ENCODE measurements at places on chromosomes 2 and 18. TPM values are rescaled to one million over a fixed set of nuclear protein-coding genes. Genes with fewer than 3 reads are reported as not detected.

DNA sequence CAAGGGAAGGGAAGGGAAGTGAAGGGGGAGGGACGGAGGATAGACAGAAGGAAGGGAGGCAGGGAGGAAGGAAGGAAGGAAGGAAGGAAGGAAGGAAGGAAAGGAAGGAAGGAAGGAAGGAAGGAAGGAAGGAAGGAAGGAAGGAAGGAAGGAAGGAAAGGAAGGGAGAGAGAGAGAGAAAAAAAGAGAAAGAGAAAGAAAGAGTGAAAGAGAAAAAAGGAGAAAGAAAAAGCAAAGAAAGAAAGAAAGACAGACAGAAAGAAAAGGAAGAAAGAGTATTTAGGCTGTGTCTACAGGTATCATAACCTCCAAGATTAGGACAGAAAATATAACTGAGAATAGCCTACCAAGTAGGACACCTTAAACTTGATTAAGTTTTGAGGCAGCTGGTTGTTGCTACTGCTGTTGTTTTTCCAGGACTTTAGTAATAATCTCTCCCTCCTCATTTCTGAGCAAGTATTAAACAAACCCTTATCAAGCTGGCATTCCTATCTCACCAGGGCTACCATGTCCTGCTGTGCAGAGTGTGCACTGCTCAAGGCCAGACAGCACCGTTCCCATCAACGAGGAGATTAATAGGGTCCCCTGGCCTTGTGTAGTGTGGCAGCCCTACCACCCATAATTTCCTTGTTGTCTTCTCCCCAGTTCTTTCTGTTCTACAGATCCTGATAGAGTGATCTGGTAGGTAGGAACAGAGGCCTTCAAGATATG, 90.5 kb upstream of the FHL2 start:
- no peak for DNase-seq

DNA sequence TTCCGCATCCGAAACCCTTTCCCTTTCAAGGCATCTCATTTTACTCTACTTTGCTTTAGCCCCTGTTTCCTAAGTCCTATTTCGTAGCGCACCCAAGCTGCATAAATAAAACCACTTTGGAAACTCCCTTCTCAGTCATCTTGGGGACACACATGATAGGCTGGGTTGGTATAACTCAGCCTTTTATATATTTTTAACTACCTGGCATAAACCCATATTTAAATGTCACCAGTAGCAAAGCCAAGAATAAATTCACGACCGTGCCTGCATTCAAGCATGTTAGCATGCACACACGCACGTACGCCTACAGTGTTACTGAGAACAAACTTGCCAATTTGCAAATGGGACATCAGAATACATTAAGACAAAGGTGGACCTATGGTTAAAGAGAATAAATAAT, 564.7 kb upstream of the PIK3C3 start:
- peak; percentile 68 for DNase-seq

The CIB4 gene
- total RNA-seq, result not detected

The SPP2 gene
- not detected for total RNA-seq

DNA sequence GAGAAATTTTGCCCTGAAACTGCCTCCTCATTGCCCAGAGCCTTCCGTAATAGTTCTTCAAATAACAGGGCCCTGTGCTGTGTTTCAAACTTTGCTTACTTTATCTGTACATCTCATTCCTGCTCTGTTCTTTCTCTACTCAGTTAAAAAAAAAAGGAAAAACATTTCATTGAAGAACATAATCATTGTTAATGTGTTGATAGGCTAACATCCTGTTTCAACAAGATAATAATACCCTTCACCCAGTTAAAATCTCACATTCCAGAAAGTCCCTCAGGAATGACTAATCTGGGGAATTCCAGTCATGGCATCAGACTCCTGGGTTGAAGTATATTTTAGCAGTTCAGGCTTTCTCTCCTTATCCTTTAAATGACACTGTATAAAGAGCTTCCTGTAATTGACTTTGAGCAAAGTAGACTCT, 45.6 kb upstream of the ITGAV start:
- no peak for DNase-seq

- DNase-seq, result no peak
Measured at GRCh38 chr2:215423234-215423633, 12.6 kb downstream of the FN1 start.

DNA sequence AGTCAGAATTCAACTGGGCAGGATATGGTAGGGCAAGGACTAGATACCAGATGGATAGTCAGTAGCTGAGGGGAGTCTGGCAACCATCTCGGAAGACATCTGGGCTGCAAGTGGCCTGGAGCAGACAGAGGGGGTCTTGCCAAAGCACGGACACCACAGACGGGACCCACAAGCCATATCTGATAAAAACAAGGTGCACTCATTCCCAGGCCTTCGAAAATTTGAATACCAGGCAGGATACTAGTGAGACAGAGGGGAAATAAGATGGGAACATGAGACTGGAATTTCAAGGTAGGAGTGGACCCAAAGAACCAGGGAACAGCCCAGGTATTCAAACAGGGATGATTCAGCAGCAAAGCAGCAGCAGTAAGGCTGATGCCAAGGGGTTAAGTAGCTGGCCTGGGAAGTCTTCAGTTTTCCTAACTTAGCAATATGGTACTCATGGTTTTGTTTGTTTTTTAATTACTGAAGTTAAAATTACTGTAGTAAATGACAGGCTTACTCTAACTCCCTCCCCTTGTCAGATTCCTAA, 144.9 kb upstream of the NCKAP5 start:
- DNase-seq, result no peak

DNA sequence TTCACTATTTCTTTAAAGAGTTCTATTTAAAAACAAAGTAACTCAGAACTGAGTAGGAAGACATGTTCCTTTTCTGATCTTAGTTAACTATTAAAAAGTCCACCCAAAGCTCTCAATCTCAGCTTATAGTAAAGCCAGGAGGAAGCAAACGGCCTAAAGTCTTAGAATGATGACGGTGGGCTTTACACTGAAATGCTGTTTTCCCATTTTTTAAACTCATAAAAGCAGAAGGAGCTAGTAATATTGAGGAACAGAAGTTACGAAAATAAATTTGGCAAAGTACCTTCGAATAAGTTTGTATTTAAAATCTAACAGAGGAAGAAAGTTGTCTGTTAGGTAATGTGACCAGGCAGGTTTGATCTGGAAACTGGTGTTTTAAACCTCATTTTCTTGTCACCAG, 111.1 kb downstream of the ZNF532 start:
- DNase-seq, result no peak

- DNase-seq, result no peak
Measured at GRCh38 chr18:46290440-46291020, 186.3 kb downstream of the HAUS1 start.

The LRRC30 gene
- not detected for total RNA-seq

DNA sequence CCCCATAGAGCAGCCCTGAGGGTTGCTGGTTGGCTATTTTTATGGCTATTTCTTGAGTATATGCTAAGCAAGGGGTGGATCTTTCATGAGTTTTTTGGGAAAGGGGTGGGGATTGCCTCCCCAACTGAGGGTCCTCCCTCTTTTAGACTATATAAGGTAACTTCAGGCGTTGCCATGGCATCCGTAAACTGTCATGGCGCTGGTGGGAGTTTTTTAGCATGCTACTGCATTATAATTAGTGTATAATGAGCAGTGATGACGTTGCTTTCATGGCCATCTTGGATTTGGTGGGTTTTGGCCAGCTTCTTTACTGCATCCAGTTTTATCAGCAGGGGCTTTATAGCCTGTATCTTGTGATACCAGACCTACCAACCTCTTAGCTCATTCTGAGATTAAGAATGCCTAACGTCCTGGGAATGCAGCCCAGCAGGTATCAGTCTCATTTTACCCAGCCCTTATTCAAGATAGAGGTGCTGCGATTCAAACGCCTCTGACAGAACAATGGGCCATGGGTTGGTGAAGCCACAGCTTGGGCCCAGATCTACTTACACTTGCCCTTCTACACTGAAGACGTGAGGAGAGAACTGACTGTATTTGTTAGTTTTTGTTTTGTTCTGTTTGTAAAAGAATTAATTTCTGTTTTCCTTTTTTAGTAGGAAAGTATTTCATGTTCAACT, 53.8 kb upstream of the TMEM163 start:
- no peak for DNase-seq

DNA sequence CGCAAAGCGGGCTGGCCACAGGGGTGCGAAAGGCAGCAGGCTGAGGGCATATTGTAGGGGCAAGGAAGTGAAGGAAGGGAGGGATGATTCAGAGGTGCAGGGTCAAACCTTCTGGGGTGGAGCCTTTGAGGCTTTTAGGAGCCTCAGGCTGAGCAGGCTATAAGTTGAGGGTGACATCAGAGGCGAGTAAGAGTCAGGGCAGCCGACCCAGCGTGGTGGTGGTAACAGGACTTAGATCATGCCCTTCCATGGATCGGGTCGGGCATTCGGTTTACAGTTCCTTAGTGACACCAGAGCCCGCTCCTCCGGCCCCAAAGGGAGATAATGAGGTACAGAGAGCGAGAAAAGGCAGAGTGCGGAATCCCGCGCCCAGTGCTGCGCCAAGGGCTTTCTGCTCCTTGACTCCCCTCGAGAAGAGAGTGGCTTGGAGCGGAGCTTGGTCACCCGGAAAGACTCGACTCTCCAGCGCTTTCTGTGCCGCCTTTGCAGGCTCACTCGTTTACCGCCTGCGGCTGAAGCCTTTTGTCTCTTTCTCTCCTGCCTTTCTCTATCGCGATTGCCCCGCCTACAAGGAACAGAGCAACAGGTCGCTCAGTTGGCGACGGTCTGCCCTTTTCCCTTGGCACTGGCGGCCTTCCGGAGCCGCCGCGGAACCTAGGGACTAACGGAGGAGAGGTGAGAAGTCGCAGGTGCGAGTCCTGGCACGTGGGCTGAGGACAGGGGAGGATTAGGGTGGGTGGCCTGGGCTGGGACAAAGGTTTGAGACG, 720 bp downstream of the LBX2 start:
- no peak for DNase-seq

- DNase-seq, result no peak
Measured at GRCh38 chr2:137255990-137256389, 490.6 kb downstream of the THSD7B start.

DNA sequence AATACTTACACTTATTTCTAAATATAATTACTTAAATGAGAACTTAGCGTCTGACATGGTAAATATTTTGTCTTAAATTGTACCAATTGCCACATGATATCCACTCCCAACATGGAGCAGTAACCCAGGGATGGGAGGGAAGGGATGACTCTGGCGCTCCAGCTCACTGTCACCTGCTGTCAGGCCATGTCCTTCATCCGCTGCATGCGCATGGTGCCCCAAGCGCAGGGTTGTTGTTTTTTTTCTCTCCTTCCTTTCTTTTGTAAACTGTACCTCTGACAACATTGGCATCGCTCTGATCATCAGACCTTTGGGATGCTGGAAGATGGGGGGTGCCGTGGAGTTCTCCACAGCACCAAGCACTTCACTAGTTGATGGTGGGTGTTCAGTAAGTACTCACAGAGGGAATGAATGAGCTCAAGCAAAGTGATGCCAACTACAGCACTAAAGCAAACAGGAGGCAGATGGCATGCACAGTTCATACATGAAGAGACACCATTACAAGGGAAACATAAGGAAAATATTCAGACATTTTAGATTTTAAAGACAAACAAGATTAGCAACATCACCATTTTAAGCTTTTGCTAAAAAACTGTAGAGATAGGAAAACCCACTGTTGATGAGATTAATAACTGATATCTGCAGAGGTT, 247.8 kb downstream of the GBX2 start:
- no peak for DNase-seq

GRCh38 chr2:138722316-138722715, 57.9 kb downstream of the NXPH2 start:
- DNase-seq, result no peak

DNA sequence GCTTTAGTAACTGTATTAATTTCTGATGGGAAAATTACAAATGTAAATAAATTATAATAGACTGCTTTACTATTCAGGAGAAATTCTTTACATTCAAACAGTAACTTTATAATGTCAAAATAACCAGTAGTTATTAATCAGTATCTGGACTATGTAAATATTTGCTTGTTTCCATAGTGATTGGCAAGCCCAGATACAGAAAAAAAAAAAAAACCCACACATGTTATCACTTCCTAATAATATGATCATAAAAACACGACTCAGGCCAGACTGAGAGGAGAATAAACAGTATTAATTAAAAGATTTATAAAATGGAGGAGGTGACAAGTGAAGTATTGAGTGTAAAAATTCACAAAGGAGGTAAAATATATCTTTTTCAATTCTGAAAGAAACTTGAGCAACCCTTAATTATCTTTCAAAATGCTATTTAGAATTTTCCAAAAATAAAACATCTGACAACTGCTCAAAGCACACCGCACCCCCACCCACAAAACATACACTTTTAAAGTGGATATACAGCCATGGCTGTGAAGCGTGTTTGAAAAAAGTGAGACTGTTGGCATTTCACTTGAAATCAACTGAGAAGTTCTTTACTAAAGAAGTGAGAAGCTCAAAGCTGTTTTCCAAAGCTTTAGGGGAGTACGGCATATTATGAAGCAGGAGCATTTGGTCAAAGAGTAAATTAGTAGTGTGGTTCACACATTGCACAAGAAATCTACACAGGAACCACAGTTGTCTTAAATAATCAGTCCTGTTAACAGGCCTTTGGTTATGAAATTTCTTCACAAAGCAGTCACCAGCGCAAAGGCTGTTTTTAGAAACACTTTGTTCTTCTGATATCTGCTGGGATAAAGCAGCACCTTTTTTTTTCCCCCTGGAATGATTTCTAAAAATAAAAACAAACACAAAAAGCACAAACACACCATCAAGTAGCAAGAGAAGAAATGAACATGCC, 475.8 kb downstream of the TXNL1 start:
- no peak for DNase-seq

GRCh38 chr2:58289029-58289428, 47.9 kb upstream of the FANCL start:
- no peak for DNase-seq

DNA sequence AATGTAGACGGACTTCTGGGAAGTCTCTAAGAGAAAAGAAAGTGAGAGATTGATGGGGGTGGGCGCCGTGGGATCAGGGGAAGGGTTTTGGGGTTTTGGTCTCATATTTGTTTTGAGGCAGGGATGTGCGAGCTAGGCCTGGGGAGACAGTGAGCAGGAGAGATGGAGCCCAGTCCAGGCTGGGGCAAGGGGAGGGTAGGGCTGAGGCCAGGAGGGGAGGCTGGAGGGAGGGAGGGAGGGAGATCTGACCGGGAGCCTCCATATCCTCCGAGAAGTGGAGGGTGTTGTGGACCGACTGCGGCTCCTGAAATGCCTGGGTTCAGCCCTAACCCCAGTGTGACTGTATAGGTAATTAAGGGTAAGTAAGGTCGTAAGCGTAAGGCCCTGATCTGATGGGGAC, 72.8 kb upstream of the ODC1 start:
- DNase-seq, result no peak

The MARCO gene
- not detected for total RNA-seq

DNA sequence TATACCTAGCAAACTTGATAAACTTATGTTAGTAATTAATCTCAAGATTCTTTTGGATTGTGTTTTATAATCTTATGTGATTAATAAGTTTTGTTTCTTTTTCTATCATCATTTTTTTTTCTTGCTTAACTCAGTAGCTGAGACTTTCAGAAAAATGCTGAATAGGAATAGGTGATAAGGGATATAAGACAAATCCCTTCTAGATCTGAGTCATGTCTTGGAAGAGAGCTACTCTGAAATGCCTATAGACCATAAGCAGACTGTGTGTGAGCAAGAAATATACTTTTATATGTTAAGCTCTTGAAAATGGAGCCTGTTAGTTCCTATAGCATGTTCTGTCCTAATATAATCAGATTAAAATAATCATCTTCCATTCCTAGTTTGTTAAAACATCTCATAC, 29.6 kb downstream of the CYBRD1 start:
- no peak for DNase-seq

Data from Karpas-422 (cell line).